ENCODE measurements at places on chromosomes 2 and 18. TPM values are rescaled to one million over a fixed set of nuclear protein-coding genes. Genes with fewer than 3 reads are reported as not detected.

The GPR45 gene
- not detected for total RNA-seq

The CNGA3 gene
- total RNA-seq: not detected

DNA sequence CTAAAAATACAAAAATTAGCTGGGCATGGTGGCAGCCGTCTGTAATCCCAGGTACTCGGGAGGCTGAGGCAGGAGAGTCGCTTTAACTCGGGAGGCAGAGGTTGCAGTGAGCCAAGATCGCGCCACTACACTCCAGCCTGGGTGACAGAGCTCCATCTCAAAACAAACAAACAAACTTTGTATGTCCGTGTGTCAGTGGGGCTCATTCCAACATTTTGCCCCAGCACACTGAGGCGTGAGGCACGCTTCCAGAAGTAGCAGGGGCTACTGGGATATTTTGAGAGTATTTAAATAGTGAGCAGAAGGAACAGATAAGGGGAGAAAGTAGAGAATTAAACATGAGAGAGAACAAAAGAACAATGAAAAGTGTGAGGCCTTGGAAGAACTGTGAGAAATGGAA lies 83.3 kb upstream of the TANK start:
- DNase-seq: no peak

- no peak for DNase-seq
These were observed 178.8 kb downstream of the RPRM start for GRCh38 chr2:153299809-153300208.

DNA sequence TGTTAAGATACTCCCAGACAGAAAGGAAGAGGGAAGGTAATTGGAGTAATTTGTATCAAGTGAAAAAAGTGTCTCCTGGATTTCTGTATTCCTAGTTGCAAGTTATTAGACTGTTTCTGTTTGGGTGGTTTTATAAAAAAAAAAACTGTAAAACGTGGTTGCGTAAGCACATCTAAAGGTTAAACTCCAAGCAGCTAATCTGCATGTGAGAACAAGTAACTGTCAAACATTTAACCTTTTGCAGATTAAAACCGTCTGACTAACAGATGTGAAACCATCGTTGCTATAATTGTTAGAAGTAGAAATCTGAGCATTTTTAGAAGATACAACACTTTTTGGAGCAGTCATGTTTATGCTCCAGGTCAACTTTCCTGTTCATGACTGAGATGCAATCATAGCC lies 72.3 kb downstream of the AFF3 start:
- DNase-seq: no peak
